Ecto neural progenitor cell (in vitro differentiated cells): ENCODE measurements at places on chromosomes 3 and 15.

GRCh38 chr3:14200841-14201240 is 22.2 kb downstream of the LSM3 start:
- DNase-seq, result no peak

- no peak for DNase-seq
Observed at GRCh38 chr15:88617790-88618189, 3.4 kb upstream of the AEN start.

DNA sequence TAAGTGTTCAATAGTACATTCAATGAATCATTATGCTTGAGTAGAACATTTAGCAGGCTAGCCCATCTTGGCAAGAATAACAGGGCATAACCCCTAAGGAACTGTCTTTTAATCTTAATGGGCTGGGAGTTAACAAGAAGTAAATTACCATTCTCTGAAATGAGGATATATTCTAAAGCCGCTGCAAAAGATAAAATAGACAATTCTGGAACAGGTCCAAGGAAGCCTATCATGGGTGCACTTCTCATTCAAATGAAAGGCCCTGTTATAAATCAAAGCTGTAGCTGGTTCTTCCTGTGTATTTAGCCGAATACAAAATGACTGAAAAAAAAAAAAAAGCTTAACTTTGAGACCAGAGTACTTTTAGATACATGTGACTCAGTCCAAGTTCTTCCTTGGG is 15.6 kb downstream of the MTHFS start:
- DNase-seq, result no peak

- DNase-seq, result no peak
Observed at GRCh38 chr3:180755556-180755955, 76.3 kb upstream of the CCDC39 start.

DNA sequence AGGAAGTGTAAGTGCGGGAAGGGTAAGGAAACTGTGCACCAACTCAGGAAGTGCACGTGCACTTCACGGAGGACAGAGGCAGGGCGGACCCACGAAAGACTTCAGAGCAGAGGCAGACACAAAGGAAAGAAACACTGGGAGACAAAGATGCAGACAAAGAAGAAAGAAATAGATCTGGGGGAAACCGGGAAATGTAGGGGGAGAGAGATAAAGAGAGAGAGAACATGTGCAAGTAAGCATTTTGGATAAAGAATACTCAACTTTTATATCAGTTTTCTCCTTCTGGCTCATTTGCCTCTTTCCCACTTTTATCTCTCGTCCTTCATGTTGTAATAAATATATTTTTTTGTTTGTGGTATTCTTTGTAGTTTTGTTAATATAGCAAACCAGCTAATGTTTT is 204.2 kb downstream of the WDR72 start:
- DNase-seq, result no peak

DNA sequence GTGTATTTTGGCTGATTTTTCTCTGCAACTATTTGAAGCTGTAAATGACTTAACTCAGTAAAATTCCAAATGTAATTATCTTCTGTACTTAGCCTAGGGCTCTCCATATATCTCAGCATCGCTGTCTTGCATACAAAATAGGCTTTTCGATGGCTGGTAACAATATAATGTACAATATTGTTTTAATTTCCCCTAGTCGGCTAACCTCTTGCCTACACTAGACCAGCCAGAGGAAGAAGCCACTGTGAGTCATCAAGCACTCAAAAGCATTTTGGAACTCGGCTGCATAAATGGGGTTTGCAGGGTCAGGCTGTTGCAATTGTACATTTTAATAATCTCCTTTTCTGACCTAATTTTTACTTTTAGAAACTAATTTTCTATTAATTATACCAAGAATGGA is 583.8 kb downstream of the FOXP1 start:
- DNase-seq, result no peak

DNA sequence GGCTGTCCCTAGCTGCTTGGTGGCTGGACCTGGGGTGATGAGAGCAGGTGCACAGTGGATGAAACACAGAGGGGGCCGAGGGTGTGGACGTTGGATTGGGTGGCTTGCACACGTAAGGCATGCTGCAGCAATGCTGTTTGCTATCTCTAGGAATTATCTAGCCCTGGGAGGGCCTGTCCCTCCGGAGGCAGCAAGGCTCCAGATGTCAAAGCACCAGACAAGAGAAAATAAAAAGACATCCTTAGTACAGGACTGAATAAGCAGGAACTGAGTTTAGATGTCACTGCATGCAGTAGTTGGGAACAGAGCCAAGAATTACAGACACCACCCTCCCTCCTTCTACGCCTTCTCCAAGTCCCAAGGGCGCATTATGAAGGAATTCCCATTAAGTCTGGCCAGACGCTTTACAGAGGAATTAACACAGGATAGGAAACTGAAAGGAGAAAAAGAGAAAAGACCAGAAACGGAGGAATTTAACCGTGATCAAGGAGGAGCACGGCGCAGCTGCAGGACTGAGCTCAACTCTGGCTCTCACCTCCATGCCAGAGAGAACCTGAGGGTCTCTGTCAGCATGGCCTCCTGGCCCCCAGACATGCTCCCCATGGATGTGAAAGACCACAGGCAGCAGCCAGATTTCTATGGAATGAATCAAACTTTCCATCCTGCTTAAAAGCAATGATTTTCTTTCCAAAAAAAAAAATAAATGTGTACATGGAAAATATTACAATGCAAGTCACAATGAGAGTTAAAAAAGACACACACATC is 13.8 kb downstream of the ATP10A start:
- DNase-seq, result no peak

DNA sequence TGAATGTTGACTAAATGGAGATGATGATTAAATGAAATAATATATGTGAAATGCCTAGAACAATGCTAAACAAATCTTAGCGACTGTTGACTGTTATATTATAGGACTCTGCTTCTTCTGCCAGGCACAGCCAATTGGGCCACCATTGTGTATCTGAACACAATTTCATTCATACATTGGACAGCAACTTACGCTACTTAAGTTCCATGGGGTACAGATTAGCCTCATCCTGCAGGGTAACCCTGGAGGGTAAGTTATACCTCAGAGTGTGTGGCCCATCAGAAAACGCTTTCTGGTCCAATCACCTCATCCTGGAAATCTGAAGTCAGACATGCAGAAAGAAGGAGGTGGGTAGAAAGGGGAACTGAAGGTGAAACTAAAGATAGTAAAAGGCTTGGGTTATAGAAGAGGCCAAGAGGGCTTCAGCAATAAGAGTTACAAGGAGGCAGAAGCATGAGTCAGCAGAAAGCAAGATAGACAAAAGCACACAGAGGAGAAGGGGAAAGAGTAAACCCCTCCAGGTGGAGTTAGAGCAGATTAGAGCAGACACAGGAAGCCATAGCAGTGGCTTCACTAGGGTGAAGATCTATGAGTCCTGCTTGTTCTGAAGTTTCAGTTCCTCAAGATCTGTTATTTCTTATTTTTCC is 119.3 kb upstream of the SLC24A5 start:
- DNase-seq, result no peak

- no peak for DNase-seq
Observed at GRCh38 chr3:43405888-43406642, 119.7 kb downstream of the SNRK start.

- no peak for DNase-seq
Observed at GRCh38 chr3:18428036-18428435, 2.9 kb upstream of the SATB1 start.

DNA sequence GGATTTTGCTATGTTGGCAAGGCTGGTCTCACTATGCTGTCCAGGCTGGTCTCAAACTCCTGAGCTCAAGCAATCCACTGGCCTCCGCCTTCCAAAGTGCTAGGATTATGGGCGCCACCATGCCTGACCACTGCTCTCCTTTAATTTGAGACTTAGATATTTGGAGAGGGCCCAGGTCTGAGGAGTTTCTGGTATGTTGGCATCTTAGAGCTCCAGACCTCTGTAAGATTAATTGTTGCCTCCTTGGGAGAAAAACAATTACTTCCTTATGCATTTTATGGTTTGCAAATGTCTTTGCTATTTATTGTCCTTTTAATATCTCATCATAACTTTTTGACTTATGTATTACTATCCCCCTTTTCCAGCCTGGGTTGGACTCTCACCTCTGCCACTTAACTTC is 2.9 kb downstream of the ZNF774 start:
- no peak for DNase-seq

- DNase-seq, result peak; percentile 41
Observed at GRCh38 chr3:194261581-194262063, 89.5 kb downstream of the CPN2 start.

DNA sequence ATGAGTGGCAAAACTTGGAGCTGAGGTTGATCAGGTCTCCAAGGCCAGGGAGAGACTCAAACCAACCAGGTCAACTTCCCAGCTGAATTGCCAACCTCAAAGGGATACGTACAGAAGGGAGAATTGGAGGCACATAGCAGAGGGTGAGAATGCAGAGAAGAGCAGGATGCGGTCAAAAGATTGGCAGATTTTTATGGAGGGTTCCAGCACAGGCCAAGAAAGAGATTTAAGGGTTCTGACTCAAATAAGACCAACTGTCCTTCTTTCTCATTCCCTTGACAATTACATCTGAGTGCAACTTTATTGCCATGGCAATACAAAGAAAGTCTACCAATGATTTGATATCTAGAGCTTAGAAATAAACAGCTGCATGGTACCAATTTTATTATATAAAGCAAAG is 33.2 kb downstream of the SCG5 start:
- DNase-seq, result no peak

DNA sequence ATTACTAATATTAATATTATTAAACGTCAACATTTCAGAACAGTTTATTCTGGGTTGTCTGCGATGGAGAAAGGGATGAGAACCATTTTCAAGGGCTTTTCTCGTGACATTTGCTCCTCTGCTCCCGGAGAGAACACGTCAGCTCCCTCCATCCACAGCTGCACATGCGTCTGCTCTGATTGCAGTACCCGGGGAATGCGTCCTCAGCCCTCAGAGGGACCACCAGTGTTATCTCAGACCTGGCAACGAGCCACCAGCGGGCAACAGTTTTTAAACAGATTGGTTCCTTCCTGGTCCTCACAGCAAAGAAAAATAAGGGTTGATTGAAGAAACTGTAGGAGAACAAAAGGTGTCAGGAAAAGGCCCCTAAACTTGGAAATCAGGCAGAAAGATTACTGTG is 202.2 kb upstream of the ADAMTS9 start:
- no peak for DNase-seq

GRCh38 chr15:56468401-56468800 is 3.5 kb upstream of the MNS1 start:
- no peak for DNase-seq
